Astrocyte of the hippocampus (primary cell): ENCODE measurements at places on chromosomes 6 and 20.

DNA sequence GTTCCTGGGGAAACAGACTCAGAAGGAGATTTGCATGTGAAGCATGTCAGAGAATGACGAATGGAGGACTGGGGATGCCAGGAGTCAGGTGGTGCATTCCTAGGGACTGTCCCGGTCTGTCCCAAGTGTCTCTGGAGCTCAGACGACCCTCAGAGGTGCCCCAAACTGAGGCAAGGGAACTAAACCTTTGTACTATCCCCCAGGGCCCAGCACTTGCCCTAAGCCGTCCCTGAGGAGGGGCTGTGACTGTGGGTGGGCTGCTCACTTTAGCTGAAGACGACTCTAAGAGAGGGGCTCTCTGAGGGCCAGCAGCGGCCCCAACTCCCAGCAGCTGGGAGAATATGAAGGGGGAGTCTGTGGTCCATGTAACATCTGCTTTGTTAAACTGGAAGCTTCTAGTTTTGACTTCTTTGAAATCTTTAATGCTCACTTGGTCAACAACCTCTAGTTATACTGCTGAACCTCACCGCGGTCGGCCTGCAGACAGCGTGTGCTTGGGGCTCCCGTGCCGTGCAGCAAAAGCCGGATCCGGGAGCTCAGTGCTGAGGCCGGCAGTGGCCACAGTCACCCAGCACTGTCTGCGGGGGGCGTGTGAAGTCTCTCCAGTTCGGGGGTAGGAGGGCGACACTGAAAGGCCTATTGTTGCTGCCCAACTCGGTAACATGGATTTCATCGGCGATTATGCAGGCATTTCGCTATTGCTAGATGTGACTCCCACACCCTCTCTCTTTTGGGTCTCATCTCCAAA is 34.2 kb downstream of the TUBB2B start:
- DNase-seq, result no peak

- peak; percentile 76 for DNase-seq
These were observed 251.0 kb downstream of the UST start for GRCh38 chr6:148997865-148998264.

GRCh38 chr6:32970413-32971241 is 2.2 kb downstream of the BRD2 start:
- DNase-seq, result peak; percentile 94

- no peak for DNase-seq
These were observed 10.0 kb downstream of the MOCS1 start for GRCh38 chr6:39924283-39924682.

DNA sequence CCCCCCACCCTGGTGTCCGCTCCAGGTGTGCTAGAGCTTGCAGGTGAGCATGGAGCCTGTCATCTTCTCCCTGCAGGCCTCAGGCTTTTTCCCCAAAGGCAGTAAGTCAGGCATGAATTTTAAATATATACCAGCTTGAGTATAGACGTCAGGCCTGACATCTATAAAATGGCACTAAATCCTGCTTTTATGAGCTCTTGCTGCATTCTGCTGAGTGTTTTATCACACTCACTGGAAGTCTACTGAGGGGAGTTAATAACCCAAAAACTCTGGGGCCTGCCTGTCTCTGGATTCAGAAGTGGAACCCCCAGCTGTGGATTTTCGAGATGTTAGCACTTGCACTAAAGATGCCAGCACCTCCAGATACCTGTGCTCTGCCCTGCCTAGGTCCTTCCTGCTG is 133.4 kb upstream of the TOP1 start:
- no peak for DNase-seq

DNA sequence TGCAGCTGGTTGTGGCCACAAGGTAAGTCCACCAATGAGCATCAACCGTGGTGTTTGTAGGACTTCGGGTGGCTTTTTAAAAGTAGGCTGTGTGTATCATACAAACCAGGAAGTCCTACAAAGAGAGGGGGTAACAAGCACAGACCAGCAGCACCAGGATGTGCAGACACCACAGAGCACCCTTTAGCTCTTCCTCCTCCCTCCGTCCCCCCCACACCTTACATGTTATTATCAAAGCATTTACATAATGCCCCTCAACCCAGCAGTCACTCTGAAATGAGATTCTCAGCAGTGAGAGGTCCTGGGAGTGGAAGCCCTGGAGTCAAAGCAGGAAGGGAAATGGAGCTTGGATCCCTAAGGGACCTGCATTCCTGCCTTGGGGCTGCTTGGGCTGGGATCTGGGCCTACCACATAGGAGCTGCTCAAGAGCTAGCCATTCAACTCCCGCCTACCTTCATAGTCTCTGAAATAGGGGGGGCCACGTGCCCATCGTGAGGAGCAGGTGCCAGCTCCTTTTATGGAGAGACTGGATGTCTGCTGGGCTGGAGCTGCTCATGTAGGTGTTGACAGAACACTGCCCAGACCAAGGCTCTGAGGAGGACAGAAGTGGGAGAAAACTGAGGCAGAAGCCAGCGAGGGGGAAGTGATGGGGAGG is 90.6 kb downstream of the PSMB1 start:
- DNase-seq, result no peak

DNA sequence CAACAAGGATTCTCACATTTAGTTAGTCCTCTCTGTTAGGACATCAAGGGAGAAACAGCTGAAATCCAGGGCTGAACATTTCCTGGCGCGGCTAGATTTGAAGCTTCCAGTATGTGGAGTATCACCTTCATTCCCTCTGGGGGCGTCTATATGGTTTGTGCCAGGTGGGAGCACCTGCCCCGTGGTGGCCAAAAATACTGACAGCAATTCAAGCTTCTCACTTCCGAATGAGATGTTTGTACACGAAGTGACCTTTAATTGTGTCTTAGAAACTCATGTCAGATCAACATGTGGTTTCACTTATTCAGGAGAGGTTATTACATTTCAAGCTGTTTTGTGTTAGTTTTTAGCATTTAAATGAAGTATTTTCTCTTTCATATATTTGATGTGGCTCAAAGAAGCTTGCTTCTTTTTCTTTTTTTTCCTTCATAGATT is 67.3 kb upstream of the ZNF217 start:
- DNase-seq, result no peak

- DNase-seq, result no peak
These were observed 63.8 kb upstream of the ATXN1 start for GRCh38 chr6:16824845-16825685.

DNA sequence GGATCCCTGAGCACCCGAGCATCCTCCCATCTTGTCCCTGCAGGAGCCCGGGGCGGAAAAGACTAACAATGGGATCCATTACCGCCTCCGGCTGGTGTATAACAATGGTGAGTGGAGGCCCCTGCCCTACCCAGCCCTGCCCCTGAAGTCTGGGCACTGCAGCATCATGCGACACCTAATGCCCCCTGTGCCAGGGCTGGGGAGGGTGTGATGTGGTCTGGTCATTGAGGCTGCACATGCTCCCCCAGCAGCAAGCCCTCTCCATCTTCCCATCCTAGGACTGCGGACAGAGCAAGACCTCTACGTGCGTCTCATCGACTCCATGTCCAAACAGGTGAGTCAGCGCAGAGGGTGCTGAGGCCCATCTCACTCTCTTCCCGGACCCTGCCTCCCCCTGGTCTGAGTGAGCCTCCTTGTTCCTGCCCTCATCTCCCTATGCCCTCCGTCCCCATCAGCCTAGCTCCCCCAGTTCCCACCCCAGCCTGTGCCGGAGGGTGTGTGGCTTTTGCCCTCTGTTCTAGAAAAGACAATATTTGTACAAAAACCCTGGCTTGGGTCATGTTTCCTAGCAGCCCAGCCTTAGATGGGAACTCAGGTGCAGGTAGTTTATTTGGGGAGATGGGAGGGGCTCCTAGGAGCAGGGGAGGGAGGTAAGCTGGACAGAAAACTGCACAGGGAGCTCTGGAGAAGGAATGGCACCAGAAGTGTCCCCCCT is 13.5 kb downstream of the EBF4 start:
- DNase-seq, result no peak

GRCh38 chr6:100506651-100507050 is 41.9 kb upstream of the SIM1 start:
- peak; percentile 29 for DNase-seq

- DNase-seq, result no peak
These were observed 137.3 kb upstream of the PMEPA1 start for GRCh38 chr20:57847104-57847503.

DNA sequence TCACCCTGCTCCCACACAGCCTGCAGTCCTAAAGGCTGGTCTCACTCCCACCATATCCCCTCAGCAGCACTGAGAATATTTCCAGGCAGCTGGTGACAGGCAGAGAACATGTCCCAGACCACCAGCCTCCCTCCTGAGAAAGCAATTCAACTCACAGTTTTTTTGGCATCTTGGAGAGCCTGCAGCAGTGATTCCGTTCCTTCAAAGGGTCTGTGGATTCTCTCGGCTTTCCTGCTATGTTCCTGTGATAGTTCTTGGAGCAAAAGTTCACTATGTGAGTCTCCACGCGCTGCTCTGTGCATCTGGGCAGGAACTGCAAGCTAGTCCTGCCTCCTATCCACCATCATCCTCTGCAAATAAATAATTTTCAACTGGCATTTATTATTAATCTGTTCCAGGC is 448.3 kb upstream of the HSF2 start:
- DNase-seq, result no peak

- peak; percentile 11 for DNase-seq
These were observed 44.7 kb upstream of the ECI2 start for GRCh38 chr6:4179960-4180651.

DNA sequence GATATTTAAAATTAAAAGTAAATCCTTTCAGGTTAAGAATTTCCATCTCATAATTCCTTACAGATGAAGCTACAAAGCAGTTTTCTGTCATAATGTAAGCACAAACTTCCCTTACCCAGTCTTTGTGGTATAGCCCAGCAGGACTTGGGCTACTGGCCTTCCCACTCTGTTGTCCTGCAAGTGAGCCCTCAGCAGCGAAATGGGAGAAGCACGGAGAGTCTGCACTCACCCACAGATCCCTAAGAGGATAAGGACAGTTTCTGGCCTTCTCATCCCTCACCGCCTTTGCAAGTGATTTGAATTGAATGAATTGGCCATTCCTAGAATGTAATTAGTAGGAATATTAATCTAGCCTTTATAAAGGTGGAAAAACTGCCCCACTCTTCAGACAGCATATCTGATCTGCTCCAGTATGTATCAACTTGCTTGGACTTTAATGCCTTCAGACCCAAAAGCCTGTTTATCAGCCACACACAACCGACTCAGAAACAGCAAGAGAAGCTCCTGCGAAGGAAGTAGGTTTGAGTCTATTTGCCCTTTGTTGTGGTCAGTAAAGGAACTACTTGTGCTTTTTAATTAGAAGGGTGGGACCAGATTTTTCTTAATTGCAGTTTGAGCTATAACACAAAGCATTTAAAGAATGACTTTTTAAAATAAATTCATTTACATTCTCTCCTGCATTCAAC is 29.9 kb upstream of the PRDM1 start:
- DNase-seq, result no peak

DNA sequence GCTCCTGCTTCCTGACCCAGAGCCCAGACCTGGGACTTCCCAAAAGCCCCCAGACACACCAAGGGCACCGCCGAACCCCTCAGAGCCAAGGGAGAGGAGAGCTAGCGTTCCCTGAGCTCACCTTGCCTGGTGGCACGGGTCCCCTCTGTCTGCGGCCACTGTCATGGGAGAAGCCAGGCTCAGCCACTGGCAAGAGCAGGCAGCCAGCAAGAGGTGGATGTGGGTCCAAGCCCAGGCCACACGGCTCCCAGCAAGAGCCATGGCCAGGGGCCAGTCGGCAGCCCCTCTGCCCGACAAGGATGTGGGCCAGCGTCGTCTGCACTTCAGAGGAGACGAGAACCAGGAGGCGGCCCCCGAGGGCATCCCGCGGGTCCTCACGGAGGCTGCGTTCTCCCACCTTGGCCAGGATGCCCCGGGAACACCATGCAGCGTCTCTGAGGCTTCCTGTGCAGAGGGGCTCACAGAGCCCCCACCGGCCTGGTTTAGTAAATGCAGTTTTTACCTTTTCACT is 2.2 kb upstream of the PPDPF start:
- DNase-seq, result no peak

DNA sequence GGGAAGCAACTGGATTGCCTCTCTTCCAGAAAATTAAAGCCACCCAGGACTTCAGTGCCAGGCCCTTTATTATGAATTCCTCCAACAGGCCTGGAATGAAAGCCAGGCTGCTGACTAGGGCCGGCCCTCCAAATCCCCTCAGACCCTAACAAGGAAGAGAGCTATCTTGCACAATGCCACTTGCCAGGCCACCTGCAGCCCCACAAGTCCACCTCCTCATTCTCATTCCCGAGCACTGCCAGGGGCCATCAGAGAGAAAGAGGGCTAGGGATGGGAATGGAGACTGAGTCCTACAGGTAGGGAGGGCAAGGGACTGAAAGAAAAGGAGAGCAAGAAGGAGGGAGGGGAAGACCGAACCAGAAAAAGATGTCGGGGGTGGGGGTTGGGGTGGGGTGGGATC is 86.5 kb downstream of the MRPL14 start:
- DNase-seq, result no peak

GRCh38 chr6:106763361-106763760 is 134.0 kb downstream of the QRSL1 start:
- DNase-seq, result no peak

DNA sequence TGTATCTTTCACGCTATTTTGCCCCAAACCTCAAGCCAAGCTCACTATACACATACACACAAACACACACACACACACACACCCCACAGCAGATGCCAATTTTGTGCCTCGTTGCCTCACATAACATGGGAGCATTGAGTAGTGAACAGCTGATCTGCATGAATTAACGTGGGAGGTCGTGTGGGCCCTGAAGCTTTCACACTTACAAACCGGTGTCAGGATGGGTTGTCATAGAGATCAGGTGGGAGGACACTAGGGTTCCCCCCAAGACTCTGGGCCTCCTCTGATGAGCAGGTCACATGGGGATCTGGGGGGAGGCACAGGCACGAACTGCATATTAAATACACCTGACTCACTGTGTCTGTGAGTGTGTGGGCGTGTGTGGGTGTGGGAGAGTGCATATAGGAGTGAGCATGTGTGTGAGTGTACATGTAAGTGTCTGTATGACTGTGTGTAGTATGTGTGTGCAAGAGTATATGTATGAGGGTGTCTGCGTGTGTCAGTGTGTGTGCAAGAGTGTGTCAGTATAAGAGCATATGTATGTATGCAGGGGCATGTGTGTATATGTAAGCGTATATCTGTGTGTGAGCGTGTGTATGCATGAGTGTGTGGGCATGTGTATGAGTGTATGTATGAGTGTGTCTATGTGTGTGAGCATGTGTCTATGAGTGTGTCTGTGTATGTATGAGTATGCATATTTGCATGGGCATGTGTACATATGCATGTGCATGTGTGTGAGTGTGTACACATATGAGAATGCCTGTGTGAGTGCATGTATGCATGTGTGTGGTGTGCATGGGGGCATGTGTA is 370.4 kb downstream of the PREX1 start:
- no peak for DNase-seq

DNA sequence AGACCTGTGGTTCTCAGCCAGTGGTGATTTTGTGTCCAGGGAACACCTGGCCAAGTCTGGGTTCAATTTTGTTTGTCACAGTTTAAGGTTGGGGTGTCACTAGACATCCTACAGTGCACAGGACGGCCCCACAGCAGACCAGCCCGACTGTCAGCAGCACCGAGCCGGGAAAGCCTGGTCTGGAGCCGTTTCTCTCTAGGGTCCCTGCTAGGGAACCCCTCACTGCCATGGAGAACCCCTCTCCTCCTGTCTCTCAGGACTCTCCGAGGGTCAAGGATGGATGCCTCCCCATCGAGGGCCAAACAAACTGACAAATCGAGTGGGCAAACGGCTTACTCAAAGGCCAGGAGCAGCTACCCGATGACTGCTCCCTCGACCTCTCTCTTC is 15.8 kb upstream of the STX16 start:
- no peak for DNase-seq

GRCh38 chr6:126526547-126526946 is 186.6 kb downstream of the CENPW start:
- no peak for DNase-seq
